Kidney tubule cell (primary cell): ENCODE measurements at places on chromosomes 2 and 18.

GRCh38 chr2:118442046-118442445 is 353.8 kb downstream of the INSIG2 start:
- DNase-seq: peak; percentile 34

DNA sequence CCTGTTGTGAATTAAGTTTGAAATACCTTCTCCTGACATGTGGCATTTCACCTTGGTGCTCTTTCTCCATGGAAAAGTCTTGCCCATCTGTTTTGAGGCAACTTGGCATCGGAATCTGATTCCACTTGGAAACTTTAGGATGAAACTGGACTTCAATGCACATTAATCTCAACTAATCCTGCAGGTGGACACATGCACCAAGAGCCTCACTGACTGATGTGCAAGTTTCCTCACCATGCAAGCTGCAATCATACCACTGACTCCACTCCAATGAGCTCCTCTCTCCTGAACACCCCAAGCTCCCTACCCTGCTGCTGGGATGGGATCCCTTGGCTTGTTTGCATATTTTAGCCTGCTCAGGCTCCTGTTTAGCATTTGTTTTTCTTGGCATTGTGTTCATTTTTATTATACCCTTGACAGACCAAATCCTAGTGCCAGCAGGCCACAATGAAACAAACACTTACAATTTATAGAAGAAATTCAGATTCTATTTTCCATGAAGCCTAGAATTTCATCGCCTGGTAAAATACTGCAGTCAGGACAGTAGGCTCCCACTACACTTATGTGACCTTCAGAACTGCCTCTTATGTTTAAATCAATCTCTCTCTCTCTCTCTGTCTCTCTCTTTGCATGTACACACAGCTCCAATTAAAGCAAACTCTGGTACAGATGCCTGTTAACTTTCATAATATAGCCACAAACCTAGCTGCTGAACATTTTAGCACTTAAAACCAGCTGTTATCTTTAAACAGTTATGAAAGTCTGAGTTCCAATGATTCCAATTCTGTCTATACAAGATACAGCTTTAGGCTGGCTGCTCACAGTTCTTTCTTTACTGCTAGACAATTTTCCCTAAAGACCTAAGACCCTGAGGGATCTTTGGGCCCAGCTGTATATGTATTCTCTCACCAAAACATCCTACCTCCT is 141.5 kb downstream of the OSR1 start:
- DNase-seq: no peak

DNA sequence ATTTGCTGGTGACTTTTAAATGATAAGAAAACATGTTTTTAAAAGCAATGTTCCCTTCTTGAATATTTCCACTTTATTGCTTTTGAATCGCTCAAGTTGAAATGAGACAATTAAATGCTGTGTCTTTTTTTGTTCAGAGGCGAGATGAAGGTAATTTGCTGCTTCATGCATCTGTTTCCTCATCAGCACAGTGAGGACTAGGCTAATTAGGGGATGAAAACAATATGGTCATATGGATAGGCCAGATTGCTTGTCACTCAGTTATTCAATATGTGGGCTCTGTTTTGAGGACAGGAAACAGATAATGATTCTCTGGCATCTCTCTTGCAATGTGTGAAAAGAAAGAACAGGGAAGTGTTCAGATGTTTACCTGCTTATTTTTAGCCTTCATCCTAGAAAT is 61.0 kb downstream of the ERBB4 start:
- DNase-seq: no peak

GRCh38 chr2:237101118-237101979 is 15.7 kb downstream of the COPS8 start:
- DNase-seq: no peak

- DNase-seq: no peak
Measured at GRCh38 chr2:142981756-142982155, 104.3 kb downstream of the KYNU start.

DNA sequence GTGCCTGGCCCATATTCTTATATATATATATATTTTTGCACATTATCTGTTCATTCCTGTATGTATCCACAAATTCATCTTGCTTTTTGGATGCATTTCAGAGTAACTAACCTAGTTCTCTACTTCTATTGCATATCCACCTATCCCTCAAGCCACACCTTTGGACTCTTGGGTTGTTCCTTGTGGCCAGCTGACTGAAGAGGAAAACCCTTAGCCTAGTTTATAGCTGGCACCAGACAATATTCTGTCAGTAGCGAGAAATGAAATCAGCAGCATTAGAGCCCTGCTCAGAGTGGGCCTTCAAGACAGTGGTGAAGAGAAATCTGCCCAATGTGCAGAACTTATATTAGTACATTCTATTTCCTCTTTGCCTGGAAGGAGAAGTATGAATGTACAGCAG is 19.6 kb upstream of the ALMS1 start:
- no peak for DNase-seq
